ENCODE measurements at places on chromosomes 3 and 15.
A peak's percentile ranks its signal among the peaks of the same experiment; 100 is the strongest.

GRCh38 chr15:37678124-37678523 lies 256.3 kb upstream of the TMCO5A start:
- DNase-seq: no peak

DNA sequence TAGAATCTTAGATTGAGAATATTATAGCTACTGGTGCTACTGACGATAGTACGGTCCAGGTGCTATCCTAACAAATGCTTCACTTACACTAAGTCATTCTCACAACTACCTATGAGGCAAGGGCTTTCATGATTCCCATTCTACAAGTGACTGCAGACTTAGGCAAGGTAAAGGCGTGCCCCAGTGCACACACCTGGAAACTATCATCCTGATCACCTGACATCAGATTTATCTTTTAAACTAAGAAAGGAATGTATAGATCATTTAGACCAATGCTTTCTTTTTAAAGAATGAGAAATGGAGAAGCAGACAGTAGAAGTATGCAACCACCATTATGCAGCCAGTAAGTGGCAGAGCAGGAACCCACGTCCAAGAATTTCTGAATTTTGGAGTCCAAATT lies 59.2 kb upstream of the LRRN1 start:
- no peak for DNase-seq

GRCh38 chr3:61979638-61980037 lies 393.7 kb downstream of the FEZF2 start:
- DNase-seq: no peak

GRCh38 chr3:126612479-126613205 lies 42.3 kb downstream of the TXNRD3 start:
- peak; percentile 62 for DNase-seq

GRCh38 chr3:115110830-115111229 lies 36.3 kb downstream of the ZBTB20 start:
- no peak for DNase-seq

DNA sequence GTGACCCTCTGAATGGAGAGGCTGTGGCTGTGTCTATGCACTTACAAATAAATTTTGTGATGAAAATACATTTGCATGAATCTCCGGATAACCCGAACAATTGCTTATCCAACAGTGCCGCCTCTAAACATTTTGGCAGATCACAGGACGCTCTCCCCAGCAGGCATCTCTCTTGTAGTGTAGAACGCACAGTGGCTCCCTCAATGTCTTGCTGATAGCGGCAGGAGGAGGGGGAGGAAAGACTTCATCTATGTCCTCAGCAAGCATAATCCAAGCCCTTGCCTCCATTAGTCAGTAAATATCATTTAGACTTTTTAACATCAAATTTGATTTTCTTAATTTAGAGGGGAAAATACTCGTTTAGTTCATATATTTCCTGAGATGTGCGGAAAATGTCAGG lies 318.1 kb upstream of the IGF1R start:
- DNase-seq: no peak

- peak; percentile 79 for DNase-seq
Measured at GRCh38 chr3:50572158-50572557, 2.8 kb downstream of the HEMK1 start.

DNA sequence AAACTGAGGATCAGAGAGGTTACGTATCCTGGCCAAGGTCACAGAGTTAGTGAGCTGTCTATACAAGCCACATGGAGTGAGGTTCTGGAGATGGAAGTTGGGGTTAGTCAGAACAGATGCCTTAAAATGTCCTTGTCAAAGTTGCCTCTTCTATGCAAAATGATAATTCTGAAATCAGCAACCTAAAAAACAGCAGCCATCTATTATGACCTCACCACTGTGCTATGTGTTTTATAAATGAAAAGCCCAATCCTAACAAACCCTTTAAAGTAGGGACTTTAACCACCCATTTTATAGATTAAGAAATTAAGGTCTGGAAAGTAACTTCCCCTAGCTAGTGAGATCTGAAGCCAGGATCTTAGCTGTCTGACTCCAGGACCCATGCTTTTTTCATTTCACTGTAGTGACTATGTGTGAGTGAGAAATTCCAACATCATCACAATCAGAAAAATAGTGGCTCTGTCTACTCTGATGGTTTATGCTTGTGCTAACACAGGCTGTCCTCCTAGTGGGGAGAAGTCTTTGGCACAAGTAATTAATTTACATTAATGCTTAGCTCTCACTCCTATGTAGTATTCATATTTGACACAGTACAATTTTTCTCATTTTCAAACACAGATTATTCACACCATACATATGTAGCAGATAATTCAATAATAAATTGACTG lies 143.6 kb downstream of the ANO10 start:
- DNase-seq: no peak

GRCh38 chr3:195916291-195916690 lies 7.9 kb upstream of the TNK2 start:
- no peak for DNase-seq

DNA sequence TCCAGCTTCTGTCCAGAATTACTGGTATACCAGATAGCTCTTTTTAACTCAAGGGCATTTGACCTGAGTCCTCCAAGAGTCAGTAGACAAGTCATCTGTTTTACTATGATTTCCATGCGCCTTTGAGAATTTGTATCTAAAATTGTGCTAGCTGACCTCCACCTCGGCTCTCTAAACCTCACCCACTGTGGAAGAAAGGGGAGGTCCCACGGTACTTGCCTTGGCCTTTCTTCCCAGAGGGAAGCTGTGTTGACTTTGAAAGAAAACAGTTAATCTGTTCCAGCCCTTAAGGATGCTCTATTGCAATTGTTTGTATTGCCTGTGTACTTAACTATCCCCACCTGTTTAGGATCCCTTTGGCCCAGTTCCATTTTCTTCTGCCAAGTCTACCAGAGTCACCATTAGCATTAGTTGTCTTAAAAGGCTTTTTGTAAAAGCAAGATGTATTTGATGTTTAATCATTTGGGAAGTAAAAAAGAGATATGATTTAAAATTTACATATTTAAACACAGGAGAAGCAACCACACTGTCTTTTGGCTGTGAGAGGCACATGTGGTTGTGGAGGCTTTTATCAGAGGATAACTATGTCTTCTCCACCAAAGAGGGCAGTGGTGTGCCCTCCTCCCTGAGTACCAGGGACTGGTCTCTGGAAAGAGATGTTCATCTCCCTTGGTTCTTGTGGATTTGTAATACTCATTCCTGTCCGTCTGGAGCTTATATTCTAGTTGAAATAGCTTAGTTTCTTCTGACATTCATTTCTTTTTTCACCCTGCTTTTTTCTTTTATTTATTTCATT lies 88.8 kb downstream of the CRTC3 start:
- DNase-seq: no peak

DNA sequence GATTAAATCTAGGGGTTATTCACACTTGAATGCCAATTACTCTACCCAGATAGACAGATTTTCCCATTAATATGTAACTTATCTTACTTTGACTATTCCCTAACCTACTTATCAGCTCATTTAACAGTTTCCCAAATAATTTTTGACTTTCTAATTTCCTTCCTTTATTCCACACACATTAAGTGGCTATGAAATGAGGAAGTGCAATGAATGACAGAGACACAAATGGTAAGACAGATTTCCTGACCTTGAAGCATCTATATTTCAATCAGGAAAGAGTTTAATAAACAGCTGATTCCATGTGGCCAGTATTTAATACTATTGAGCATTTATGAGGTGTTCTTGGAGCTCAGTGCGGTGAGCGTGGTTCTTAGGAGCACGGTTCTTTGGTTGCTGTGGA lies 78.8 kb downstream of the SLC7A14 start:
- no peak for DNase-seq

DNA sequence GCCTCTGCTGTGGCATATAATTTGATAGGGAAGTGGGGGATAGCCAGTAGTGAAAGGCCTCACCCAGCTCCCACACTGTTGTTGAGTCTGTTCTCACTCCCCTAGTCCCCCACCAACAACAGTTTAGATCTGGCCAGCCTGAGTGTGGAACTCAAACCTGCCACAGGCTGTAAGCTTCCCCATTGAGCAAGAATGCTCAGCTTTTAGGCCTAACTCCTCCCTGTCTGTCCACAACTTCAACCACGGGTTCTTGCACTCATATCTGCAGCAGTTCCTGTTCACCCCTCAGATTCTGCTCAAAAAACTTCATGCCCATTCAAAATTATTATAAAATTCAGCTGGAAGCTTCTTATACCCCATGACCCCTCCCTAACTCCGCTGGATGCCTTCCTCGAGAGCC lies 975.1 kb downstream of the NSUN3 start:
- DNase-seq: no peak

DNA sequence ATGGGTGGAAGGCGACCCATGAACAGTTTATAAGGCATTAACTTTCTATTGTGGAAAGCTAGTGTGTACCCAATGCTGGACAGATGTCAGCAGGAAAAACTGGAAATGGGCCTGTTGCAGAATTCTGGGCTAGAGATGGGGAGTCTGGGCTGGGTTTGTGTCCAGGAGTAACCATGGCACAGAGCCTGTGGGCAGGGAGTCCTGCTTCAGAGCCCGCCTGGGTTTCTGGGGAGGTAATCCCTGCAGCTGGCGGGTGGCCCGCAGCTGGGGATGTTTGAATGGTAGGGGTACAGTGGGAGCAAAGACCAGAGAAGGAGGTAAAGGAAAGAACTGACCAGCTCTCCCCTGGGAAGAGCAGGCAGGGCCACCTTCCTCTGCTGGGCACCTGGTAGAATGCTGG lies 25.7 kb downstream of the ACAA1 start:
- no peak for DNase-seq

GRCh38 chr15:64464276-64465005 lies 4.1 kb downstream of the ZNF609 start:
- no peak for DNase-seq

GRCh38 chr15:51224428-51224827 lies 114.0 kb downstream of the CYP19A1 start:
- DNase-seq: no peak

- DNase-seq: no peak
Measured at GRCh38 chr3:195921334-195921791, 13.0 kb upstream of the TNK2 start.

DNA sequence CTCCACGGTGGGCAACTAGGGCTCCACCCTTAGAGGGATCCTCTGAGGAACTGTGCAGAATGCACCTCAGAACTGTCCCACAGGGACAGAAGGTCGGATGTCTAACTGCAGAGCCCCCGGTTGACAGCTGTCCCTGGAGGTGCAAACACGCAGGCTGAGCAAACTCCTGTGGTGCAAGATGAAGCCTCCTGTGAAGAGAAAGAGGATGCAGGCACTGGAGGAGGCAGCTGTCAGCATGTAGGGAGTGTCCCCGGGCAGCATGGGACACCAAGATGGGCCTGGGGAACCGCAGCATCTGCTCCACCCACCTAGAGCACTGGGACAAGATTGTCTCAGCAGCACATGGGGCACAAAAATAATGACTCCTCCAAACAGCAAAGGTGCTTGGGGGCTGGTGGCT lies 258.9 kb downstream of the ABHD5 start:
- DNase-seq: no peak

- no peak for DNase-seq
Measured at GRCh38 chr3:142056656-142057330, 92.6 kb downstream of the TFDP2 start.

DNA sequence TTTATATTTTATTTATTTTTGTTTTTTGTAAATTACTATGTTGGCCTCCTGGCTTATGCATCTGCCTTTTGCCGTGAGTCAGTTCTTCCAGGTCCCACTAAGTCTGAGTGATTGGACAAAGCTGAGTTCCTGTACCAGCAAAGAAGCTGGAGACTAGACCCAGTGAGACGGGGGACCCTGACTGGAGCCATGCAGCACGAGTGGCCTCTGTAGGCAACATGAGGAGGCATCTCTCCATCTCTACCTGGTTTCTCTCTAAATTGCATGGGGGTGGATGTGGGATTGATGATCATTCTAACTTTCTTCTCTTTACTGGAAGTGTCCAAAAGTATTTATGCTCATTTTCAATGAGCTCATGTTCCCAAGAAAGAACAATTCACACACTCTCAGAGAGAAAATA lies 155.3 kb upstream of the MRPL3 start:
- no peak for DNase-seq

- no peak for DNase-seq
Measured at GRCh38 chr3:97647441-97647982, 117.0 kb upstream of the ARL6 start.

DNA sequence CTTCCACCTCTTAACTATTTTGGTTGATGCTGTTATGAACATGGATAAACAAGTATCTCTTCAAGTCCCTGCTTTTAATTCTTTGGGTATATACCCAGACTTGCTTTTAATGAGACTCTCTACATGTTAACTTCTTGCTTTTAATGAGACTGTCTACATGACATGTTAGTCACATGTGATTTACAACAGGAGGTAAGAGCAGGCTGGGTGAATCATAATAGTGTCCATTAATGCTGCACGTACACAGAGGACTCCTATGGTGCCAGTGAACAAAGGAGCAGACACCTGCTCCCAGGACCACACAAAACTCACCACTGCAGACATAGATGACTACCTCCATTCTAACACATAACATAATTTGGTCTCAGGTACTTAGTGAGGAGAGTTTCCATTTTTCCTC lies 273.4 kb upstream of the NSMCE3 start:
- no peak for DNase-seq

DNA sequence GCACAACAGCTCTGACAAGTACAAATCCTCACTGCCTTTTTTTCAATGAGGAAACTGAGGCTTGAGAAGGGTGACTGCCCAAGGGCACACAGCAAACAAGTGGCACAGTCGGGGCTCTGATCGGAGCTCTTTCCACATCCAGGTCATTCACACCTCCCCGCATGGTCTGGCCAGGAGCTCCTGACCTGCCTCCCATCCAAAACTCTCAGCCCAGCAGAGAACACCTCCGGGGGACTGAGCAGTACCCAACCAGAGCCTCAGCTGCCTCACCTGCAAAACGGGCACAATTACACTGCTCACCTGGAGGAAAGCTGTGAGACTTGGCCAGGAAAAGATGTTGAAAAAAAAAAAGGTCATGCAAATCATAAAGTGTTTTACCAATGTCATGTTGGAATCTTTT lies 36.5 kb downstream of the WNT7A start:
- no peak for DNase-seq

DNA sequence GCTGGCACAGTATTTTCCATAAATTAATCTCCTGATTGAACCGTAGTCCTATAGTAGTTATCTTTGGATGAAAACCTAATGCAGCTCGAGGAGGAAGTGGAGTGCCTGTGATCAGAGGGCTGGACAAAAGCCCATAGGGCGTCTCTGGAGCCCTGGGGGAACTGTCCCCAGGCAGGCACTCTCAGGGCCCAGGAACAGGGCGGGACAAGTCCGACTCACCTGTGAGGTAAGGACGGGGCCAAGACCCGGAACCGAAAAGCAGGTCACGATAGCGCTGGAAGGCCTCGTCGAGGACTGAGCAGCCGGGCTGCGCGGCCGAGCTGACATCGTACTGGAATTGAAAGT lies 341 bp downstream of the HEXA start:
- DNase-seq: no peak

Data from SK-N-SH (cell line).